ENCODE measurements at places on chromosomes 16 and 17.
A peak's percentile ranks its signal among the peaks of the same experiment; 100 is the strongest.

DNA sequence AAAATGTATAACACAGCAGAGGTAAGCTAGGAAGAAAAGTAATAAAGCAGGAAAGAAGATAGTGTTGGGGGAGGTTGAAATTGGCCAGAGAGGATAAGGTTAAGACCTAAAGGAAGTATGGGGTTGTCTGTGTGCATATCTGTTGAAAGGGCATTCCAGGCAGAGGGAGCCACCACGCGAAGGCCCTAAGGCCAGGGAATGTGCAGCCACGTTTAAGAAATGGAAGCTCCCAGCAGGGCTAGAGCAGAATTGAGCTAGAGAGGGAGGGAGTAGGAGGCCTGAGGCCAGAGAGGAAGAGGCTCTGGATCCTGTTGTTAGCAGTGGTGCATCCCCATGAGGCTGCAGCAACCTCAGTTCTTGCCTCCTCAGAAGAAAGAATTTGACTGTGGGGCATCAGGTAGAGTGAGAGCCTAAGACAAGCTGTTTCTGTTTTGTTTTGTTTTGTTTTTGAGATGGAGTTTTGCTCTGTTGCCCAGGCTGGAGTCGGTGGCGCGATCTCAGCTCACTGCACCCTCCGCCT, 59.0 kb upstream of the CACNG5 start:
- DNase-seq = no peak

DNA sequence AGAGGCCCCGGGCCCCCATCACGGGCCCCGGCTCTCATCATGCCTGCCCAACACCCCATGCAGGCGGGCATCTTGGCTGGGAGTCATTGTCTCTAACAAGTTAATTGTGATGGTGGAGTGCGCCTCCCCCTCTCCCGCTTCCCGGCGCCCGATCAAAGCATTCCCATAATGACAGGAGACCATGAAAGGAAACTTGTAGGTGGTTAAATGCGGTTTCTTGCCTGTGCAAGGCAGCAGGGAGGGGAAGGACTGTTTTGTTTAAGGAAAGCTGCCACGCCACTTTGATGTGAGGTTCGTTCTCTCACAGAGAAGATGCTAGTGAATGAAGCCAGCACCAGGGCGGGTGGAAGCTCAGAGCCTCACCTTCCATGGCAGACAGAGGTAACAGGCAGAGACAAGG, 45.4 kb downstream of the C16orf78 start:
- no peak for DNase-seq

DNA sequence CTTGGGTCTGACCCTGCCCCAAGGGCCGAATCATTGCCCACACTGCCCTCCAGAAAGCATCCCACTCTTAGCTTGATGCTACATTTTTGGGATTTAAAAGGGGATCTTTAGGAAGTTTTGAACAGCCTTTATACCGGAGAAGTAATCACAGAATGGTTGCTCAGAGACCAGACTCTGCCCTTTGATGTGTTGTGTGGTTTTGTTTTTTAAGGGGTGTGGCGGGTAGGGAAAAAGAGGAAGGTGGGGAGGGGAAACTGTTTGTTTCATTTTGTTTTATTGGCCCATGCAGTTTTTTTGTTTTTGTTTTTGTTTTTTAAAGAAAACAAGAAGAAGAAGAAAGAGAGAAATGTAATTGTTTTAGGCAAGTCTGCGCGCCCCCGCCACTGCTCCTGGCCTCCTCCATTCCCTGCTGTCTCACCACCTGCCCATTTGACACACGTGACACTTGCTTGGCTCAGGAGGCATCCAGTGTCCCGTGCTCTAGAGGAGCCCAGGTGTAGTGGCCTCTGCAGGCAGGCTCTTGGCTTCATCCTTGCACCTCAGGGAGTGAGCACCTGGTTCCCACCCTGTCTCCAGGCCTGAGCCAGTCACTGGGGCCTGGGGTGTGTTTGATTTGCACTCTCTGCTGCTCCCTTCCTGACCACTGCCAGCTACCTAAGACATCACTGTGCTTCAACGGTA, 35.7 kb downstream of the GNAO1 start:
- DNase-seq = no peak

- no peak for DNase-seq
Measured at GRCh38 chr17:58484600-58484999, 3.6 kb downstream of the HSF5 start.

DNA sequence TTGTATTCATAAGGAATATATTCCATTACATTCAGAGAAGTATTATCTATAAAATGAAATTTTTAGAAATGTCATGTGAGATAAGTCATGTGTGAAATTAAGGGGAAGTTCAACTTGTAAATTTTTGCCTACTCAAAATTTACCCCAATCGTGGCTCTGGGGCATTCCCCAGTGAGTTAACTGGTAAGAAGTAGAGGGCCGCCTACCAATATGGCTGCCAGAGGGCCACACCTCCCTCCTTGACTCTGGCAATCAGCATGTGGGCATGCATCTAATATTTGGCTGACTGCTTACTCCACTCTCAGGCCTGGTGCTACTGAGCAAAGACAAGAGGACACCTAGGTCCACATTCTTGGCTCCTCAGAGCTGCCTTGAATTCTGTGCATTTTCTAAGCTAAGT, 39.7 kb upstream of the CNTNAP4 start:
- no peak for DNase-seq

DNA sequence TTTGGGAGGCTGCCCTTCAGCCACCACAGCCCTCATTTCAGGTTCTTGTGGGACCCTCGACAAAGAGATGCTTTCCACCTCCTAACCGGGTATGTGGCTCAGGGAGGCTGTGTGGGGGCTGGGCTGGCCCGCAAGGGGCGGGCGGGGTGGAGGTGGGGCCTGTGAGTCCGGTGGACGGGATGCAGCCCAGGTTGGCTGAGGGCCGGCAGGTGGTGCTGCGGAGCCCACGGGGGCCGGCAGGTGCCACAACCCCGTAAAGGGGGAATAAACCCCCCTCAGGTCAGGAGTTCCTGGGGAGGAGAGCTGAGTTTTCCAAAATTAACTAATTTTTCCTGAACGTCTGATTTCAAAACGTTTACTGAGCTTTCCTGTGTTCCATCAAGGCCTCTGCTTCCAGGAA, 4.9 kb upstream of the CIAO3 start:
- DNase-seq = no peak

GRCh38 chr16:27427538-27427937, 25.6 kb downstream of the IL21R start:
- DNase-seq = no peak

DNA sequence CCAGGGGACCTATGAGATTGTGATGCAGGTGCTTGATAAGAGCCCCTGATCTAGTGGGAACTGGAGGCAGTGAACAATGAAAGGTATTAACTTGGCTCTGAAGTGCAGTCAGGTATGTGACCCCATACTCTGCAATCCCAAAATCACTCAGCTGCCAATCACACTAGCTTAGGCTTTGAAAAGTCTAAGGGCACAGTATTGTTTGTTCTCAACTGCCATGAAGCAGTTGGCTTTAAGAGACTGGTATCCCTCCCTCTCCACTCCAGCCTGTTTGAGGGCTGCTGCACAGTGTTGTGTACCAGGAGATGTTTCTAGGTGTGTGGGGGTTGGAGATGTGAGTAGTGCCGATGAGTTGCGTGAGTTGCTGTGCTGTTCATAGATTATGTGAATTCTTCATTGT, 2.4 kb downstream of the YPEL2 start:
- peak; percentile 56 for DNase-seq
